ENCODE measurements at places on chromosomes 11 and 22.

GRCh38 chr11:19970944-19971343, 189.3 kb downstream of the DBX1 start:
- no peak for DNase-seq

- no peak for DNase-seq
Observed at GRCh38 chr11:26703411-26704191, 18.3 kb downstream of the SLC5A12 start.

GRCh38 chr11:36467012-36467411, 43.1 kb downstream of the TRAF6 start:
- no peak for DNase-seq

DNA sequence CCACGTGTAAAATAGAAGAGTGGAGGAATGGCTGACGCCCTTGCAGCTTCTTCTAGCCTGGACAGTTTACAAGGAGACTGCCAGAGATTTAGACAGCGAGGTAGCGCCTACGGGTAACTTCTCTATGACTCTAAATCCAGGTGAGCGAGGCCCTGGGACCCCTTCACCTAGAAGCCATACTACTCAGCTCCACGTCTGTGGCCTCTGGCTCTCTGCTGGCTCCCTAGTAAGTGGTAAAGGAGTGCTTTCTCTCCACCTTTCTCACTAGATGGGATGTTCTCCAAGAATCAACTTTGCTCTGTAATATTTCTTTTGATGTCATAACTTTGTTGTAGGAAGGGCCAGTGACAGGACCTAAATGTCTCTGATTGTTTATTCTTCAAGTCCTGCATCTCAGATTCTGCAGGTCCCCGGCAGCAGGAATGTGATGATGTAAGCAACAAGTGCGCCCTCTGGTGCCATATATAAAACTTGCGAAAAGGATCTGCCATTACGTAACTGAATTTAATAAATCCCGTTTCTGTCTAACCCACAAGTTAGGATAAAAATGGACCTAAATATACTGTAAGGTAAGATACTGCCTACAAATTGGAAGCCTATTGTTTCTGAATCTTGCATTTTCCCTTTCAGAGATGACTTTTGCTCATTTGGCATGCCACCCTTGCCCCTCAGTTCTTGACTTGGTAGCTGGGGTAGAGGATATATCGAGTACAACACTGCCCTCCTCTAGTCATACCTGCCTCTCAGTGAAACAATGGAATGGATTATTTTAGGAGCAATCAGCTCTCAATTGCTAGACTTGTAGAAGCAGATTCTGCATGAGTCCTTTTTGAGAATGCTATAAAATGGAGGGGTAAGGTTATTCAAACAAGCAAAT, 11.0 kb upstream of the PTPN5 start:
- no peak for DNase-seq

GRCh38 chr11:110362971-110363509, 66.6 kb upstream of the RDX start:
- no peak for DNase-seq

- peak; percentile 16 for DNase-seq
Observed at GRCh38 chr22:36775586-36775963, 344 bp downstream of the IFT27 start.

DNA sequence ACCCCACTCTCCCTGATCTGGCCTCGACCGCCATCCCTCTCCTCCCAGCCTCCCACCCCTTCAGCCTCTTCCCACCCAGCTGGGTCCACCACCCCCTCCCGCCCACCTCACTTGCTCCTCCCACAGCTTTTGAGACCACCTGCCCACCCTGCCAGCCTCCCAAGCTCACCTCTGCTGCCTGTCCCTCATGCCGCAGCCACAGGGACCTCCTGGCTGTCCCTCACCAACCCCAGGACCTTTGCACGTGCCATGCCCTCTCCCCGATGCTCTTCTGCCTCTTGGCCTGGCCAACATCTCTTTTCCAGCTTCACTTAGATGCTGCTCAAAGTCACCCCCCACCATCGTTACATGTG, 6.5 kb downstream of the PNPLA5 start:
- DNase-seq = no peak

DNA sequence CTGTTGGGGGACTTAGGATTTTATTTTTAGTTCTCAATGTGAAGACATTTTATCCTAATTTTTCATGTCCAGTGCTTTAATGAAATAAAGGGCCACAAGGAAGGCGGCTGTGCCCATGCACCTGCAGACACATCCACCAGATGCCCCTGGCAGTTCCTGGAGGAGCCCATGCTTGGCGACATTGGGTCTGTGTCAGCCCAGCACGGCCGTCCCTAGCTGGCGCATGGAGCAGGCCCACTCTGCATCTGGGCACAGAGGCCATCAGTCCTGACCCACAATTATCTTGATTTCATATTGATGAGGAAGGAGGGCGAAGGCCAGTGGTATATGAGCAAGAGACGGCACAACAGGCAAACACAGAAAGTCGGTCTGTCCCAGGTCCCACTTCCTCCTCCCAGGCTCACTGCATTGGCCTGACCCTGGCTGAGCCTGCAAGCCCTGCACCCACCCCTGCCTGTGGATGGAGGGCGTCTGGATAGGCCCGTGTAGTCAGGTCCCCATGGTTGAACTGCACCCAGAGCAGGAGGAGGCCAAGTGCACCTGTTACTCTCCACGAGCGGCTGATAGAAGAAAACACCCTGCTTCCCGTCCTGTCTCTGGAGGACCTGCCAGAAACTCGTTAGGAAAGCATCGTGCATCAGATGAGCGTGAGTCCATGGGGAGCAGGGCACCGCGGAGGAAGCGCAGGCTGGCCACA, 296.9 kb downstream of the BRD1 start:
- DNase-seq = no peak

DNA sequence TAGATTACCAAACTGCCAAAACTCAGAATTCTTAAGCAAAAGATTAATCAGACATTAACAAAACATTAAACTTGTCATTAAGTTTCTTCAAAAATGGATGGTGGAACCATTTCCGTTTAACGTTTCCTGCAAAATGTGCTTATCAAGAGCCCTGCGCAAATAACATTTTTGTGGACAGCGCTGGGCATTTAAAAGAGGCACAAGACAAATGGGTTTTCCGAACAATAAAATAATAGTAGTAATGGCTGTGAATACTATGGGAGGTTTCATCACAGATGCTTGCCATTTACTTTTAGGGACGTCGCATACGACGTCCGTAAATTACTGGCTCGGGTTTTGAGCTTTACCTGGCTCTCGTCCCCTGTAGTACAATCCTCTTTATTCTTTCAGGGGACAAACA, 1.1 kb downstream of the NPAT start:
- DNase-seq = no peak

- DNase-seq = peak; percentile 31
Observed at GRCh38 chr11:68002938-68003845, 705 bp downstream of the UNC93B1 start.

DNA sequence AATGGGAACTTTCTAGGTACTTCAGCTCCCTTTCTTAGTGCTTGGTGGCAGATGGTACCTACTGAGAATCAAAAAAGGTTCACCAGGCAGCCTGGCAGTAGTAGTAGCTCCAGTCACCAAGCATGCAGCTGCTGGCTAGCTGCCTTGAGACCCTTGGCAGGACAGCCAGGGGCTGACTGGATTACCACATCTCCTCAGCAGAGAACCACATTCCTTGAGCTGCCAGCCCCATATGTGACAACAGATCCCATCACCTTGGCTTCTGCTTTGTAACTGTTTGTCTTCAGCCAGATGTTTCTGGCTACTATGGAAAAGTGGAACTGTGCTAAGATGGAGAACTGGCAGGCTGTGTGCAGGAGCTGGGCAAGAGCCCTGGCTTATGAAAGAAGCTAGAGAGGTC, 39.6 kb upstream of the CHRM4 start:
- DNase-seq = no peak

DNA sequence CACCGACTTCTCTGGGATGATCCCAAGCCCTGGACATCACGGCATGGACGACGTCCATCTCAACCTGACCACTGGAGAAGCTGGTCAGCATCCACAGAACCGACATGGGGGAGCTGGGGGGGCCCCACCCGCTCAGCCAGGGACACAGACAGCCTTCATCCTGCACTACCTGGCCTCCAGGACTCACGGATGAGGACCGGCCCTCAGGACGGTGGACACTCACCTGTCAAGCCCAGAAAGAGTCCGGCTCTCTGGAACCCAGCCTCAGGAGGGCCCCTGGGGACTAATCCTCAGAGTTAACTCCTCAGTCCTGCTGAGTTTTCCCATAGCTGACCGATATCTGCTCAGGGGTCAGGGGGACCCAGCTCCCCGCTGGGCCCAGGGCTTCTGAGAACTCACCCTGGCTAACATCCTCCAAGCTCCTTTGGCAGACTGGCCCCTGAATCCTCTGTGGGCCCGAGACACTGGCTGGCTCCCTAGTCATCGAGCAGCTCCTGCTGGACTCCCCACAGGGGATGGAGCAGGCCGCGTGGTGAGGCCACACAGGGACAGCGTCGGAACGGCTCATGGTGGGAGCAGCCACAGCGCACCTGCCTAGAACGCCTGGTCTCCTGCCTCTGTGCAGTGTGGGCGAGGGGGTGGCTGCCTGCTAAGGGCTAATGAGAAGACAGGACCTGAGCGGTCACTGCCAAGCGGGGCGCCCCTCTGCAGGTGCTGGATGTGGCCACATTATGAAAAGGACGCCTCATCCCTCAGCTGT, 649.2 kb downstream of the BRD1 start:
- no peak for DNase-seq

GRCh38 chr22:22788460-22789037, 99.1 kb upstream of the IGLL5 start:
- no peak for DNase-seq

DNA sequence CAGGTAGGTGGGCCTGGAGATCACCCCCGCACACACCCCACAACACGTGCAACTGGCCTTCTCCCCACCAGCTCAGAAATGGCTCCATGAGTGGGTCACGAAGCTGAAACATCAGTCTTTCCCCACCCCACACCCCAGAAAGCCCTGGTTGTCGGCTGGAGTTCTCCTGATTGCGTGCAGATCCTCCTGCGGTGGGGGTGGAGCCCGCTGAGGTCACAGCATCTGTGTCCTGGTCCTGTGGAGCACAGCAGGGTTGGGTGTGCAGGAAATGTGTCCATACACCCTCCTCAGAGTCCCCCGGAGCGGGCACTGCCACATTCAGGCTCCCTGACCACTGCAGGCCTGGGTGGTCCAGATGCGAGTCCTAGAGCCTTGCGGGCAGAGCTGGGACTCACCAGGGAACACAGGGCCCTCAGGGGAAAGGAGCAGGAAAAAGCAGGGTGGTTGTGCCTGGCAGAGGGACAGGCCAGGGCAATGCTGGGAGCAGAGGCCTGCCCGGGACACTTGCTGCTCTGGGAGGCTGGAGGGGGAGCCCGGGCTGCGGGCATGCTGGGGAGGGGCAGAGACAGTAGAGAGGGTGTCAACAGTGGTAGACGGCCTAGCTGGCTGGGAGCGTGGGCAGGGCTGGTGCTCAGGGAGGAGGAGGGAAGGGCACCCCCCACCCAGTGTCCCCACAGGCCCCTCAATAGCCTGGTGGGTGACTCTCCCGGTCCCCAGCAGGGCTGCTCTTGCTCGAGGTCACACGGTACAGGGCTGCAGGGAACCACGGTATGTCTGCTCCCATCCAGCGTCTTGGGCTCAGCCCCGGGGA, 42.4 kb upstream of the PPARA start:
- DNase-seq = no peak

DNA sequence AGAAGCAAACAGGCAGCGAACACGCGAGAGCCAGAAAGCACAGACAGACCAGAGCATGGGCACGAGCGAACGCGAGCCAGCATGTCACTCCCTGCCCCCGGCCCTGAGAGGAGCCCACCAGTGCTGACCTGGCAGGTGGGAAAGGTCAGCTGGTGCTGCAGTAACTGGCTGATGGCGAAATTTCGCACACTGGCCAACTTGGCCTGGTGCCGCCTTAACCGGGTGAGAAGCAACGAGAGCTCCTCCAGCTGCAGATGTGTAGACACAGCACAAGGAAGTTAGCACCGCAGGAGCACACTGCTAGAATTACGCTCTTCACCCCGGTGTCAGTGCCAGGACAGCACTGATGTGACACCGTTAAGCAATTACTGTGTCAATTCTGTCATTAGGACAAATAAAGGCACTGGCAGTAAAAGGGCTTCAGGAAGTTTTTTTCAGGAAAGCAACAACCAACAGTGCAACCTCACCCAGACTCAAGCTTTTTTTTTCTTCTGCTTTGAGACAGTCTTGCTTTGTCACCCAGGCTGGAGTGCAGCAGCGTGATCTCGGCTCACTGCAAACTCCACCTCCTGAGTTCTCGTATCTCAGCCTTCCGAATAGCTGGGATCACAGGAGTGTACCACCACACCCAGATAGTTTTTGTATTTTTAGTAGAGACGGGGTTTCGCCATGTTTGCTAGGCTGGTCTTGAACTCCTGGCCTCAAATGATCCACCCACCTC, 76.8 kb downstream of the C11orf58 start:
- DNase-seq = no peak

DNA sequence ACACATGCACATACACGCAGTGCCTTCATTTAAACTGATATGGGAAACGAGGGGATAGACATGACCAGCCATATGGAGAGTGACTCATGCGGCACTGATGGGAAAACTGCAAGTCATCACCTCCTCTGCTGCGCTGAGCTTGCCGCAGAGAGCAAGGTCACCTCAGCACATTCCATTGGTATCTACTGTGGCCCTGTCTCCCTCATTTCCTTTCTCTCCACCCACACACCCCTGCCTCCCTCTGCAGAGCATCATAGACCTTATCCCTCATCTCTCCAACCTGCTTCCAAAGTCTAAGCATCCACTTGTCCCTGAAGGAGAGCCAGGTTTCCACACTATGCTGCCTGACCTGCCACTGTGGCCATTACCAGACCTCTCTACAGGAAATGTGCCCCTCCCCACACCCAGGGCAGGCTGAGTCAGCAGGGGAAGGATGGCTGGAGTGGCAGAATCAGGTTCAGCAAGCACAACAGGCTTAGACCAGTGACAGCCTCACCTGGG, 116.9 kb upstream of the SNX19 start:
- no peak for DNase-seq

DNA sequence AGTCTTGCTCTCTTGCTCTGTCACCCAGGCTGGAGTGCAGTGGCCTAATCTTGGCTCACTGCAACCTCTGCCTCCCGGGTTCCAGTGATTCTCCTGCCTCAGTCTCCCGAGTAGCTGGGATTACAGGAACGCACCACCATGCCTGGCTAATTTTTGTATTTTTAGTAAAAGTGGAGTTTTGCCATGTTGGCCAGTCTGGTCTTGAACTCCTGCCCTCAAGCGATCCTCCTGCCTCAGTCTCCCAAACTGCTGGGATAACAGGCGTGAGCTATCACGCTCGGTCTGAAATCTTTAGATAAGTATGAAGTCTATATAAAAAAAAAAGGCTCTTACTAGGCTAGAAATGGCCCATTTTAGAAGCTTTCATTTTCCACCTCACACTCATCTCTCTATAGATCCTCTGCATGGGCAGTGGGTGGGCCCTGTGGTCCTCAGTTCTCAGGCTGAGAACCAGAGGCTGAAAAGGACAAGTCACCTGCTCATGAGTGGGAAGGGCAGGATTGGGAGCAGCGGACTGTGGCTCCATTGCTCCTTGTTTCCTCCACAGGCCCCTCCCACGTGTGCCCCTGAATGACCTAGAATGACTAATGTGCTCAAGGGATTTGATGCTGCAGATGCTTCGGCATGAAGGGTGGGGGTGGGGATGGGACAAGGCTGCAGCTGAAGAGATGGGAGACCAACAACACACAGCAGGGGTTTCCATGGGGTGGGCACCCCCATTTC, 19.8 kb upstream of the PRAME start:
- no peak for DNase-seq

- DNase-seq = no peak
Observed at GRCh38 chr11:35005141-35005780, 88.8 kb downstream of the PDHX start.
